T-helper 17 cell (primary cell): ENCODE measurements at places on chromosomes 12 and 14.

DNA sequence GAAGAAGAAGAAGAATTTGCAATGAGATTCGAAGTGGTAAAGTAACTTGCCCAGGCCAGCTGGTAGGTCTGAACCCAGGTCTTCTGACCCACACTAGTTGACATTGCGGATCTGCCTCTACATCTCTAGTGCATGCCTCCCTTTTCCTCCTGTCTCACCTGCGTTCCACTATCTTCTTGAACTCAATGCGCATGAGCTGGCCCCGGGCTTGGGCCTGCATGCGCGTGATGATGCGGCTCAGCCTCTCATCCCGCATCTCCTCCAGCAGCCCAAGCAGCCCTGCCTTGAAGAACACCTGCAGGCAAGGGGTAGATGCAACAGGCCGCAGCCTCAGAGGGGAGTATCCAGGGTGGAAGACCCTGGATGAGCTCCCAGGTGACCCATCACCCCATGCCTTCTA is 11.9 kb downstream of the MYH6 start:
- DNase-seq, result no peak

DNA sequence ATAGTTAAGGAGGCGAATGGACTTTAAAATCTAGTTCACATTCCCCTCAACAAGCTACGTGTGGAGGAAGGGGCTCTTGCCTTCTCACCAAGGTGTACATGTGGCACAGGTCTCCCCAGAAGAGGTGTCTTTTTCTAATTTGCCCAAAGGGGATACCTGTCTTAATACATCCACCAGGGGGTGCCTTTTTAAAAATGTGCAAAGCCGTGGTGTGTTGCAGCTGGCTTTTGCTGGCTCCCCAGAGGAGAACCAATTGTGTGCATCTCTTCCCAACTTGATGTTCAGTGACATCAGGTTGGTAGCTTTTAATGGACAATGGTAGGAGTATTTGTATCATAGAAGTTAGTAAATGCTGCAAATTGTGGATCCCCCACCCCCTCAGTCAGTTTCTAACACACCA is 33.8 kb downstream of the CREBL2 start:
- no peak for DNase-seq

GRCh38 chr14:75411214-75411540 is 16.6 kb upstream of the JDP2 start:
- no peak for DNase-seq

GRCh38 chr12:10293151-10293550 is 14.5 kb upstream of the KLRD1 start:
- DNase-seq, result no peak

GRCh38 chr14:101980700-101981099 is 16.3 kb downstream of the DYNC1H1 start:
- no peak for DNase-seq

- no peak for DNase-seq
These were observed 66.7 kb downstream of the RESF1 start for GRCh38 chr12:32025906-32026305.

- DNase-seq, result no peak
These were observed 197.6 kb upstream of the RBM19 start for GRCh38 chr12:114163771-114164170.

DNA sequence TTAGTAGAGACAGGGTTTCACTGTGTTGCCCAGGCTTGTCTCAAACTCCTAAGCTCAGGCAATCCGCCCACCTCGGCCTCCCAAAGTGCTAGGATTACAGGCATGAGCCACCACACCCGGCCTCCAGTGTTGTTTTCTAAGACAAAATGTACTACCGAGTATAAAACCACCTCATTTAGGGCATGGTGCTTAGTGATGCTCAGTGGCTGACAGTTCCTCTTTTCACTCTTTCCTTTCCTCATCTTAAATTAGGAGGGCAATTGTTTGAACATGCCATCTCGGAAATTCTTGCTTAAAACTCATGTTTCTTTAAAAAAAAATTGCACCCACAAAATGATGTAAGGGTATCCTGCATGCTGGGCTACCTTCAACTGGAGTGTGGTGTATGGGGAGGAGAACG is 89.0 kb downstream of the RFX4 start:
- DNase-seq, result no peak

DNA sequence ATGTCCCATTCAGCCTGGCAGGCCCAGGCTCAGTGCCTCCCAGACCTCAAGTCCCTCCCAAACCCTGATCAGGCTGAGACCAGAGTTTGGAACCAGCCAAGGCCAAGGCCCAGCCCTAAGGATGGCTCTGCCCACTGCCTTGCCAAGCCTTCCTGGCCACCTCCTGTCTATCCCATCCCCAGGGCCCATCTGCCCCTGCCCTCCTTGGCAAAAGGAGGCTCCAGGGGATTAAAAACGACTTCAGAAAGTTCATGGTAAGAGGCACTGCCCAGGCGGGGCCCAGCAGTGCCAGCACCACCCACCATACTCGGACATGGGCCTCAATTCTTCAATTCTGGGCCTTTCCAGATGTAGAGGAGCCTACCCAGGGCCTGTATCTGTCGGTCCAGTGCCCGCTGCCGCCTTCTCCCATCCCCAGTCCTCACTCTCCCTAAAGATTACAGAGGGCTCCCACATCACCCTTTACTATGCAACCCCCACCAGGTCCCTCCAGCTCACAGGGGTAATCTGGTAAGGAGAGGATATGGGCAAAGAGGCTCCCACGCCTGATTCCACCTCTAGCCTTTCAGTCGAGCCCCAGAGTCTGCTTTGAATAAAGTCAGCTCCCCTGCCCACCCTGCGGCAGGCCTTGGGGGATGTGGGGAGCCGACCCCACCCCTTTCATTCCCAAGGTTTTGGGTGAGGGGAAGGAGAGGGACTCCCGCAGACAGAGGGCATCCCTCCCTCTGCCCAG is 932 bp downstream of the ADCY6 start:
- DNase-seq, result no peak

- DNase-seq, result no peak
These were observed 28.6 kb upstream of the PPM1H start for GRCh38 chr12:62963486-62964041.

GRCh38 chr12:62516927-62517326 is 50.3 kb downstream of the MON2 start:
- no peak for DNase-seq

DNA sequence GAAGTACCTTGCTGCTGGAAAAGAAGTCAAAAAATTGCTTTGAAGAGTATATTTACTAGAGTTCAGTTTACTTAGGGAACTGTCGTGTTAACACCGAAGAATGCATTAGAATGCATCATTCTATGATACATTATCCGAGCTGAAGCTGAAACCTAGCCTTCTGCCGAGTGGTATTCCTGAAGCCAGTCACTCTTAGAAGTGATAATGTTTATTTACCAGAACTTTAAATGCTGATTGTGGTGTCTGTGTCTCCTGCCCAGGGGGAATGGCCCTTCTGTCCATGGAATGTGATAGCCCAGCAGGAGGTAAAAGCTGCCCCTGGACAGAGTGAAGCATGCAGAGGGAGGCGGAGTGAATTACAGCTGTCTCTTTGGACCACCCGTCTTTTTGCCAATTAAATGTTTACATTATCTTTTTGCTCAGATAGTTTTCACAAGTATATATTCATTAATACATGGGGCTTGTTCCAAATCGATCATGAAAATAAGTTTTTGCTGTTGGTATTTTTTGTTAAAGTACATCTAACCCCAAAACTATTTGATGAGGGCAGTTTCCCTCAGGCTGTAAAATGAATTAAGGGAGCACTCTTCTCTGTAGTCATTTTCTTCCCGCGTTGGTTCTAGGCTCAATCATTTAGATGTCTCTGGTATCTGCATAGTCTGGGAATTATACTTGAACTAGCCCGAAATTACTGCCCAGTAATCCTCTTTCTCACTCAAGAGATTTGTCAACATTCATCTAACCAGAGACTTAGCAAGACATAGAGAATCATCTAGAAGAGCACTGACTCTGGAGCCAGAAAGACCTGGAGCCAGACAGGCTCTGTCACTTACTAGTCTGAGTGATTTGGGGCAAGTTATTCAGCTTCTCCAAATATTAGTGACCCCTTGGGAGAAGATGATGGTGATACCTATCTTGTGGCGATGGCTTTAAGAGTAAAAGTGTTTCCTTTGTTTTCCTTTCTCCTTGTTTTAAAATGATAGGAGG is 147.6 kb downstream of the CRADD start:
- no peak for DNase-seq

DNA sequence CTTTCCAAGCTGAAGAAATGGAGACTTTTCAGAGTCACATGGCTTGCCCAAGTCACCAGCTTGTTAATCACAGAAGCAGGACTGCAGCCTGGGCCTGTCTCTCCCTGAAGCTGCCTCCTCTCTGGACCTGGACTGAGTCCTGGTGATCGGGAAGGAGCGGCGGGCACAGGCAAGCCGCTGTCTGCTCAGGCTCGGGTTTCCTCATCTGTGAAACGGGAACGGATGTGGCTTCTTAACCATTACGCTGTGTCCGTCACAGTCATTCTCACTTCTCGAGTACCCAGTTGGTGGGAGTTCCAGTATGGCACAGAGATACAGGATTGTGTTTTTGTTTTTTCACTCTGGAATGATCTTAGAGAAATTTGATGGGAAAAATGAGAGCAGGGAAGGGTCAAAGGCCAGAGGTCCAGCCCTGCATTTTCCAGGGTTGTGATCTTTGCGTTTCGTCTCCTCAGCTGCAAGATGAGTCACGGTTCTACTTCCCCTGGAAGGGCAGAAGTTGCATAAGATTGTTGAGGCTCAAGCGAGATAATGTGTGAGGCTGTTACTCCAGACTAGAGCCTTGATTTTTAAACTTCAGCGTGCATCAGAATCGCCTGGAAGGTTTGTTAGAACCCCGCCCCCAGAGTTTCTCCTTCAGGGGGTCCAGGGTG is 7.6 kb upstream of the LRTM2 start:
- no peak for DNase-seq

DNA sequence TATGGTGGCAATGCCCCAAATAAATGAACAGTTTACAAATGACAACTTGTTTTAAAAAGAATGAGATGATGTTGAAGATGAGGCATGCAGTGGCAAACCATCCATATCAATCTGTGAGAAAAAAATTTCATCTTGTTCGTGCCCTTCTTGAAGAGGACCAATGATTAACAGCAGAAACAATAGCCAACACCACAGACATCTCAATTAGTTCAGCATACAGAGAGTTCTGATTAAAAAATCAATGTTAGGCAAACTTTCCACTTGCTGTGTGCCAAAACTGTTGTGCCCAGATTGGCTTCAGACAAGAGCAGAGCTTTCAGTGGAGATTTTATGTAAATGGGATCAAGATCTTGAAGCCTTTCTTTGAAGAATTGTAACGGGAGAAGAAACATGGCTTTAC is 329.9 kb downstream of the BMP4 start:
- DNase-seq, result no peak

DNA sequence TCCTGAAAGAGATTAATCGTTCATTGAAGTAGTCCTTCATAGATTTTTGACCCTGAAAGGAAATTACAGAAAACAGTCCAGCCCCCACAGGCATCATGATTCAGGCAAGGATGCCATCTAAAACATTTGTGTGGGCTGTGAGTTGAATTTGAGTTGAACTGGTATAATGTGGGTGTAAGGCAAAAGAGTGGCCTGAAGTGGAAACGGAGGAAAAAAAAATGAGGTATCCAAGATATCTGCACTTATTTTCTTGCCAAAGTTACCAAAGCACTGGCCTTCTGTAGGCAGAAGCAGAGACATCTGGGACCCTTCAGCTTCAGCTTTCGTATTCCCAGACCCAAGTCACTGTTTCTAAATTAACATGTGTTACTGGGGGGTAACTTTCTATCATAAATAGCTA is 105.1 kb upstream of the DIO2 start:
- DNase-seq, result no peak

DNA sequence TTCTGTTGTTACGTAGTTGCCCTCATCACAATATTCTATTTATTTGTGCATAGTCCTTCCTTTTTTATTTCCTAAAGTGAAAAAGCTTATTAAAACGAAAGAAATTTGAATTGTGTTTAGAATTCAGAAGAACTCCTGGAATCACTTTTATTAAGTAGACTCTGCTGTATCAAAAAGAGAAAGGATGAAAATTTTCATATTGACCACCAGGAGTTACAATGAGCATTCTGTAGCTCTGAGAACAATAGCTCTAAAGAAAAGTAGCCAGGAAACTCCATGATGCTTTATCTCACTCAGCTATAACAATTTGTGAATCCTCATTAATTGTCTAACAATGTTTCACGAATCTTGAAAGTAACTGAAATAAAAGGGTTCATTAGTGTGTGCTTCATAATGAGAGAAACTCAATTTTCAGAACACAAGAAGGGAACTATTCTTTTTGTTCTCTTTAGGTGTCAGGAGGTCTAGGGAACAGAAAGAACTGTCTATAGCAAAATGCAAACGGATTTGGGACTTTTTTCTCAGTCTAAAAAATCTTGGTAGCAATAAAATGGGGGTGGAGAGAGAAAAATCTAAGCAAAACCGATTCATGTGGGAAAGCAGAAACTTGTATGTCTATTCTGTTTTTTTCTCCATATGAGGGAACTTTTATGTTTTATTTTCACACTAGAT is 19.3 kb downstream of the ASCL1 start:
- DNase-seq, result no peak

GRCh38 chr14:42002141-42002540 is 395.5 kb downstream of the LRFN5 start:
- no peak for DNase-seq

DNA sequence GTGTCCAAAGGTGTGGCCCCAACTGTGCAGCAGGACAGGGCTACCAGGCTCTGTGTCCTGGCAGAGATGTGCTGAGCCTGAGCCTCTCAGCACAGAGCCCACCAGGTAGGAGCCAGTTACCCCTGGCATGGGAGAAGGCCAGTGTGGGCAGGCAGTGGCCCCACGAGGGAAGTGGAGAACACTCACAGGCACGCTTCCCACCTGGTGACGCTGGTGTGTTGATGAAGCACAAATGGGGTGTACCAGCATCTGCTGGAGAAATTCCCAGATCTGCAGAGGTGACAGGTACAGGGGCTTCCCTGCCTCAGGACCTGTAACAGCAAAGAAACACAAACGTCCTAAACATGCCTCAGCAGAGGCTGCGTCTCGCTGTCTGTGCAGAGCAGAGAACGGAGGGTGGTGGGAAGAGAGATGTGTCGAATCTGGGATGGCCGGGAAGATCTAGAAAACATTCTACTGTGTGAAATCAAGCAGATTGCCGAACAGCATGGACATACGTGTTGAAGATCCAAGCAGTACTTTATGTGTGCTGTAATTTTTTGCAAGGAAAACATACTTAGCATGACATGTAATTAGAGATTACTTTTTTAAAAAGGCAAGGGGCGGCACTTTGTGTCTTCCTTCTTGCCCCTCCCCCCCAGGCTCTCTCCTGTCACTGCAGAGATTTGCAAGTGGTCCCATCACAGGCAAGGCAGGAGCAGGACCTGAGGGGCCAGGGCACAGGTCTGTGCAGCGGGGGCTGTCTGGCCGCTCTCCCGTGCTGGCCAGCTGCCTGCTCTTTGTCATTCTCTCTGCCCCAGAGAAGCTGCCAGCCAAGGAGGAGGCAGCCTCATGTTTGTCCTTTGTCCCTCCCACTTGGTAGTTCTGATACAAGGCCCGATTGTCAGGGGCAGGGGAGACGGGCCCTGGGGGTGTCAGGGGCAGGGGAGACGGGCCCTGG is 17.3 kb downstream of the HIP1R start:
- DNase-seq, result no peak

- DNase-seq, result no peak
These were observed 17.8 kb upstream of the GAS2L3 start for GRCh38 chr12:100555722-100556121.

- DNase-seq, result no peak
These were observed 9.2 kb upstream of the CRIP2 start for GRCh38 chr14:105465209-105466031.

GRCh38 chr14:52272375-52272774 is 4.9 kb downstream of the PTGDR start:
- DNase-seq, result no peak

GRCh38 chr12:2382370-2383155 is 329.8 kb downstream of the CACNA1C start:
- no peak for DNase-seq

GRCh38 chr12:1916371-1917171 is 1.9 kb downstream of the CACNA2D4 start:
- DNase-seq, result peak; percentile 10
